ENCODE measurements at places on chromosomes 4 and X.

- no peak for DNase-seq
Observed at GRCh38 chr4:6300359-6300758, 30.7 kb downstream of the WFS1 start.

DNA sequence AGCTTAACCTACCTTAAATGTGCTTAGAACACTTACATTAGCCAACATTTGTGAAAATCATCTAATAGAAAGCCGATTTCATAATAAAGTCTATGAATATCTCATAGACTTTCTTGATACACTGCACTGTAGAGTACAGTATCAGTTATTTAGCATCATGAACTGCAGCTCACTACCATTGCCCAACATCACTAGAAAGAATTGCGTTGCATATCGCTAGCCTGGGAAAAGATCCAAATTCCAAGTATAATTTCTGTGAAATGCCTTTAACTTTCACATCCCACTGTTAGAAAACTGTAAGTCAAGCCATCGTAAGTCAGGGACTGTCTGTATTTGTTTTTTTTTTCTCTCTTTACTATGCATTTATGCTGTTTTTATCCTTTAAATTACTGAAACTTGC is 918.6 kb upstream of the PABPC4L start:
- DNase-seq: no peak

DNA sequence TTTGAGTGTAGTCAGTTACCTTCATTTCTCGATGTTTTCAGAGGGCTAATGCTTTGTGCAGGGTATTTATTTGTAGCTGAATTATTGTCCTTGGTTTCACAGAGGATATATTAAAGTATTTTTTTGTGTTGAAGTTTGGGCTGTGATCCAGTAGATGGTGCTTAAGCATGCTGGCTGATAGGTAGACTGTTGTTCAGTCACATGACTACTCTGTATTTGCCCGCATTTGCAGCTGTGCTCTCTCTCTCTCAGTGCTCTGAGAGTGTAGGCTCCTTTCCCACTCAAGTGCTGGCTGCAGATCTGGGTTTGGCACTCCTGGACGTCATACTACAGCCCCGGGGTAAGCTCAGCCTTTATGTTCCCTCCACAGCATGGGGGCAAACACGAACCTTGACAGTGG is 21.7 kb downstream of the RAB40AL start:
- DNase-seq: no peak

- no peak for DNase-seq
Observed at GRCh38 chr4:26719954-26720552, 136.2 kb downstream of the TBC1D19 start.

DNA sequence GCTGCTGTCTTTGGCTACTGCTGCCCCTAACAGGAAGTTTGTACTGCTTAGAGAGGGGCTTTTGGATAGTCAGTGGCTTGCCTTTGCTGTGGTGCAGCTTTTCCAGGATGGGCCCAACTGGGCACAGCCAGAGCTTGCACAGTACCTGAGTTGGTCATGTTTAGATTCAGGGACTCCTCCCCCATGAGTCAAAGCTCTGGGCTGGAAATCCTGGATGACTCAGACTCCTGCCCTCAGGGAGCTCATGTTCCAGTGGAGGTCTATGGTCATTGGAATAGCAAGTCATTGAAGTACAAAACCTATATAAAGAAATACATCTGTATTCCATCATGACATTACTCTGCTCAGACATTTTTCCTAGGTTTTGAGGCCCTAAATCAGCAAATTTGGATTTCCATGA is 66.7 kb upstream of the PJA1 start:
- DNase-seq: no peak

DNA sequence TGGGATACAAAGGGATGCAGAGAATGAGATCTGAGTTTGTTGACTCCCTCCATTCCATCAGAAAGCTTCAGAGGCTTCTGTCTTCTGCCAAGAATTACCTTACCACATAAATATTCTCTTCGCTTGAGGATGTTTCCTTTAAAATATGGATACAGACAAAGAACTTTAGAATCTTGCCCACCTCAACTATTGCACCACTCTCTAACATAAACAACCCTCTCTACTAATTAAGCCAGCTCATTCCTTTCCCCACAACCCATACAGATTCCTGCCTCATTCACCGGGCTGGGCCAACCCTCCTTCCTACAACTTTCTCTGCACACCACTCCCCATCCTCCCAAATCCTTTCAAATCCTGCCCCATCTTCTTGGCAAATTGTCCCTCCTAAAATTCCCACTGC is 315.8 kb downstream of the RAB28 start:
- DNase-seq: no peak

- no peak for DNase-seq
Observed at GRCh38 chrX:131216828-131217227, 72.3 kb downstream of the IGSF1 start.

DNA sequence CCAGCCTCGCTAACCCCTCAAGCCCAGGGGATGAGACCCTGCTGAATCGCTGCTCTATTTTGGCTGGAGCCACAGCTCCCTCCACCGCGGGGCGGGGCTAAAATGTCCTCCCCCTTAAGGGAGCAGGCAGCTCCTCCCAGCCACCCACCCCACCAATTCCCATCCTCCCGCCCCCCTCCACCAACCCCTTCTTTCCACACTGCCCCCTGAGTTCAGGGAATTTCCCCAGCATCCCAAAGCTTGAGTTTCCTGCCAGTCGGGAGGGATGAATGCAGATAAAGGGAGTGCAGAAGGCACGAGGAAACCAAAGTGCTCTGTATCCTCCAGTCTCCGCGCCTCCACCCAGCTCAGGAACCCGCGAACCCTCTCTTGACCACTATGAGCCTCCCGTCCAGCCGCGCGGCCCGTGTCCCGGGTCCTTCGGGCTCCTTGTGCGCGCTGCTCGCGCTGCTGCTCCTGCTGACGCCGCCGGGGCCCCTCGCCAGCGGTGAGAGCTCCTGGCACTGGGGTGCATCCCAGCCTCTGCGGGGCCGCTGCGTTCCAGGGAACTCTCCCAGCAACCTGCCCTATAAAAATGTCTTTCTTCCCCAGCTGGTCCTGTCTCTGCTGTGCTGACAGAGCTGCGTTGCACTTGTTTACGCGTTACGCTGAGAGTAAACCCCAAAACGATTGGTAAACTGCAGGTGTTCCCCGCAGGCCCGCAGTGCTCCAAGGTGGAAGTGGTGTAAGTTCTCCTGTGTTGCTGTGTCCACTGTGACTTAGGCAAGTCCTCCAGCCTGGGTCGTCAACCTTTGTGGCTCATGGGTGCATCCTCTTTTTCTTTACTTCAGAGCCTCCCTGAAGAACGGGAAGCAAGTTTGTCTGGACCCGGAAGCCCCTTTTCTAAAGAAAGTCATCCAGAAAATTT is at the start of gene CXCL6:
CXCL6 (plus strand) TSS at position 306 of the 907 bp plus-strand sequence; CDS start at position 379, 73 bp downstream.
- no peak for DNase-seq

- DNase-seq: no peak
Observed at GRCh38 chr4:93657527-93657926, 171.0 kb upstream of the ATOH1 start.

GRCh38 chr4:25178838-25179261 is 18.6 kb upstream of the SEPSECS start:
- DNase-seq: no peak

DNA sequence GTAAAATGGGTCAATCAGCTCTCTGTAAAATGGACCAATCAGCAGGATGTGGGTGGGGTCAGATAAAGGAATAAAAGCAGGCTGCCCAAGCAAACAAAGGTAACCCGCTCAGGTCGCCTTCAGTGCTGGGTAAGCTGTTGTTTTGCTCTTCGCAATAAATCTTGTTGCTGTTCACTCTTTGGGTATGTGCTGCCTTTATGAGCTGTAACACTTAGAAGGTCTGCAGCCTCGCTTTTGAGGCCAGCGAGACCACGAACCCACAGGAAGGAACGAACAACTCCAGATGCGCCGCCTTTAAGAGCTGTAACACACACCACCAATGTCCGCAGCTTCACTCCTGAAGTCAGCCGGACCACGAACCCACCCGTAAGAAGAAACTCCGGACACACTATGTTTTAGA is 11.5 kb upstream of the CAMK2D start:
- DNase-seq: no peak

GRCh38 chr4:54118850-54119589 is 19.1 kb downstream of the GSX2 start:
- no peak for DNase-seq

DNA sequence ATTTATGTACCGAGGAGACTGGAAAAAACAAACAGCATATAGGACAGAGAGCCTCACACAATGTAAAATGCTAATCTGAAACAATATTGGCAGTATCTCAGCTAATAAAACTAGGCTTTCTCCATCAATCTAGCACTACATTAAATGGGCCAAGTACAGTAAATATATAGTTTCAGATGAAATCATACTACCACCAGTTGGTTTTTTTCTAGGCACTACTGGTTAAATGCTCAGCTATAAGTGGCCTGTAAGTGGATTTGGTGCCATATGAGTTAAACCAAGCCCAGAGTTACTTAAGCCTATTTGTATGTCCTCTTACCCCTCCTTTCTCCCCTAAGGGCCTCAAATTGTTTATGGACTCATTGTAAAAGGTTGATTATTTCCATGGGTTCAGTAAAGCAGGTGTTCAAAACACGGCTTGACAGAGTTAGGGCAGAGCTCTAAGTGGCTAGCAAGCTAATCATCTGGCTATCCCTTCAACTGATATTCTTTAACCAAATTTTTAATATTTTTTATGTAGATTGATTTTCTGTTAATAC is 57.5 kb downstream of the FAM13A start:
- DNase-seq: no peak

DNA sequence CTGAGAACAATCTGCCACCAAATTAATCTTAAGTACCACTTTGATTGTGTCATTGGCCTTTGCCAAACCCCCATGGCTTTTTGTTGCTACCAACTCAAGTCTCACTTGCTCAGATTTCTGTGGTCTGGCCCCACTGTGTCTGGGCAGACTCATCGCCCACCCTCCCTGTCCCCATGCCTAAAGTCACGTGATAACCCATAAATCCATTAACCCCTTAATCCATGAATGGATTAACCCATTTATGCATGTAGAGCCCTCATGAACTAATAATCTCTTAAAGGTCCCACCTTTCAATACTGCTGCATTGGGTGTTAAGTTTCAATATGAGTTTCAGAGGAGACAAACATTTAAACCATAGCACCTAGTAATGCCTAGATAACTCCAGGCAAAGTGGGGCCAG is 78.5 kb upstream of the BLTP1 start:
- no peak for DNase-seq

- DNase-seq: no peak
Observed at GRCh38 chr4:123484291-123484926, 87.8 kb downstream of the SPRY1 start.

- no peak for DNase-seq
Observed at GRCh38 chrX:95626748-95627147, 1057.9 kb upstream of the DIAPH2 start.

- DNase-seq: peak; percentile 25
Observed at GRCh38 chr4:1318488-1319213, 28.4 kb upstream of the UVSSA start.

GRCh38 chrX:131747173-131747572 is 203.3 kb downstream of the OR13H1 start:
- DNase-seq: peak; percentile 37

- DNase-seq: no peak
Observed at GRCh38 chr4:181960384-181960783, 282.8 kb upstream of the TENM3 start.

GRCh38 chrX:108468486-108468885 is 28.8 kb downstream of the COL4A5 start:
- no peak for DNase-seq

GRCh38 chr4:140042634-140043033 is 111.3 kb downstream of the MAML3 start:
- DNase-seq: no peak

DNA sequence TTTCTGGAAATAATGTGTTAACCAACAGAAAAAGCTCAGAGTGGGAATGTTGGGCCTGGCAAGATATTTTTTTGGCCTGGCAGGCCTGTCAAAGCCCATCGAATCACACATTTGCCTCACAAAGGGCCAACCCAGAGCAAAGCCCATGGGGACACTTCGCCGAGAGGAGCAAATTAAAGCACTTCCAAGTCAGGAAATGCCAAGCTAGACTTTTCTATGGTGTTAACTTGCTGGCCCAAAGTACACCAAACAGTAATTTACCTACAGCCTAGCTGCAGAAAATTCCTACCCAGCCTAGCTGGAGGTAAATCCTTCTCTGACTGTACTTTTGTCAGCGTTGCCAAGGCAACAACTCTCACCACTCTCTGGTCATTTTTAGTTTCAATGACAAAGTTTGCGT is 288.6 kb upstream of the LDB2 start:
- no peak for DNase-seq

- DNase-seq: no peak
Observed at GRCh38 chrX:16770970-16771482, 15.2 kb upstream of the TXLNG start.

- no peak for DNase-seq
Observed at GRCh38 chr4:38046727-38047489, 86.7 kb downstream of the PTTG2 start.

DNA sequence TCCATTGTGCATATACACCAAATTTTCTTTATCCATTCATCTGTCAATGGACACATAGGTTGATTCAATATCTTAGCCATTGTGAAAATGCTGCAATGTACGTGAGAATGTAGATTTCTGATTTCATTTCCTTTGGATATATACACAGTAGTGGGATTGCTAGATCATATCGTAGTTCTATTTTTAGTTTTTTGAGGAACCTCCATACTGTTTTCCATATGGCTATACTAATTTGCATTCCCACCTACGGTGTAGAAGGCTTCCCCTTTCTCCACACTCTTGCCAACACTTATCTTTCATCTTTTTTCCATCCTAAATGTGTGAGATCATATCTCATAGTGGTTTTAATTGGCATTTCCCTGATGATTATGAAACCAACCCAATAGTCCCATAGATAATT is 43.4 kb downstream of the ING2 start:
- no peak for DNase-seq

- DNase-seq: no peak
Observed at GRCh38 chrX:16869393-16870094, 618 bp downstream of the RBBP7 start.

DNA sequence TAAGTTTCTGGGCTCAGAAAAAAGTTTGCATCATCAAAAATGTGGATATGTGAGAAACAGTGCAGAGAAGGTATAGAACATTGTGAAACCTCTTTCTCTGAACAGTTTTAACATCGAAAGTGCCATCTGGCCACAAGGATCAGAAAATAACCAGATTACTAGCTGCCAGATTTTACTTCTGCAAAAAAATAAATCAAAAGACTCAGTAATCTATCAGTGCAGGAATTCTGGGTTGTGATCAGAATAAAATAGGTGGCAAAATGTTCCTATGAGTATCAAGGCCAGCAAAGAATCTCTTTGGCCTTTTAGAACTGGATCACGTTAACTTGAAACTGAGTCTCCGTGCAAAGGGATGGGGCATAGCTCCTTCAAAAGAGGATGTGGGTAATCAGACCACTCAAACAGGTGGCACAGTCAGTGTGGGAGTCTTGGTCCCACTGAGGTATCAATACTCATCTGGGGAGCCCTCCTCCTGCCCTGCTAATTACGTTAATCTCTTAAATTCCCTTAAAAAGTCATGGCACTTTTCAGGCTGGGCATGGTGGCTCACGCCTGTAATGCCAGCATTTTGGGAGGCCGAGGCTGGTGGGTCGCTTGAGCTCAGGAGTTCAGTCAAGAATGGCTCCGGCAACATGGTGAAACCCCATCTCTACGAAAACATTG is 26.7 kb upstream of the RBM47 start:
- DNase-seq: no peak

Data from stimulated activated CD8-positive, alpha-beta memory T cell treated with anti-CD3 and anti-CD28 coated beads, Interleukin-4, amount 100 ng/mL, for 24 hours (primary cell).